ENCODE measurements at places on chromosomes 6 and 20. TPM values are rescaled to one million over a fixed set of nuclear protein-coding genes. Genes with fewer than 3 reads are reported as not detected.

DNA sequence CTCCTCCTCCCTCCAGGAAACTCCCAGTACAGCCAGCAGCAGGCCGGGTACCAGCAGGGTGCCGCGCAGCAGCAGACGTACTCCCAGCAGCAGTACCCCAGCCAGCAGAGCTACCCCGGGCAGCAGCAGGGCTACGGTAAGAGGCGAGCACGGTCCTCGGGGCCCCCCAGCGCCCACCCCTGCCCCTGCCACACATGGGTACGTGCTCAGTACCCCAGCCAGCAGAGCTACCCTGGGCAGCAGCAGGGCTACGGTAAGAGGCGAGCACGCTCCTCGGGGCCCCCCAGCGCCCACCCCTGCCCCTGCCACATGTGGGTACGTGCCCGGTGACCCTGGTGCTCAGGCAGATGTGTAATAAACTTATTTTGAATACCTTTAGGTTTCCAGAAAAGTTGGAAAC is 10.2 kb upstream of the MTG2 start:
- DNase-seq: no peak

GRCh38 chr20:49669601-49670189 is 44.0 kb downstream of the B4GALT5 start:
- DNase-seq: no peak

DNA sequence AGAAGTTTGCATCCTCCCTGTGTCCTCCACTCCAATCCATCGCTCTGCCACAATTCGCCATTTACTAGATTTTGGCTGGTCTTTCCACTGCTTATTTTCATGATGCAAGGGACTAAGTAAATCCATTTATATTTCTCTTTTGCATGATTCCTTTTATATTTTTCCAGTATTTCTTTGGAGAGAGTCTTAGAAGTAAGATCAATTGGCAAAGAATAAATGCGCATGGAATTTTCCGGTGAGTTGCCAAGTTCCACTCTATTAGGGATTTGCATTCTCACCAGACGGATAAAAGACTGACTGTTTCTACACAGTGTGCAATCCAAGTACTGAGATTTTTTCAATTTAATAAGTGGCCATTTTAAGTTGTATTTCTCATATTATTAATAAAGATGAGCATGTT is 91.7 kb upstream of the PHACTR3 start:
- DNase-seq: no peak

DNA sequence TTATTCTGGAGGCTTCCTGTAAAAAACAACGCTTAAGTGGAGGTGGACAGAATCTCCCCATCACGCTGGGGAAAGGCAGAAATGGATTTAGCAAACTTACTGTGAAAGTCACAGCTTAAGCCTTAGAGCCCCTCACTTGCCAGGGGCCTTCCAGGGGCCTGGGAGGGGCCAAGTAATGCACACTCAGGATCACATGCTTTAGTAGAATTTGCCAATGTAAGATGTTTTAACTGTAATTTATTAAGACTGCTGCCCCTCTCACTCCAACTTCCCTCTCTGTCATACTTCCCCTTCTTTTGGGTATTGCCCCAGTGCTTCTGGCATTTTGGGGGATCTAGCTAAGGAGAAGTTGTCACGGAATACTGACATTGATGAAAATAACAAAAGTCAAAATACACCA is 12.6 kb upstream of the ADA start:
- DNase-seq: no peak

DNA sequence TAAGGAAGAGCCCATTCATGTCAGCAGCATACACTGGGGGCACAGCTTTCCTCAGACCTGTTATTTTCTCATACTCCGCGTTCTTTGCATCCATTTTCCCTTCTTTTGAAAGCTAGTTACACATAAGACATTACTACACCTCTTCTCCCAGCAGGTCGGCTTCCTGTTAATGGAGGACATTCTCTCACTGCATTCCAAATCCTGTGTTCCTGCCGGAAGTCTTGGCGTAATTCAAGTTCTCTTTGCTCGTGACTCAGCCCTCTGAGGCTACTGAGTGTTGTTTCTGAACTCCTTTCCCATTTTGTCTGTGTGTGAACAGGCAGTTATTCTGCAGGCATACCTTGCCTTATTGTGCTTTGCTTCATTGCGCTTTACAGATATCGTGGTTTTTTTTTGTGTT is 97.5 kb upstream of the ZBTB24 start:
- DNase-seq: no peak

PNPLA1 gene
- not detected for total RNA-seq

HLA-DMA gene
- 11.4 TPM for total RNA-seq

BPIFB1 gene
- not detected for total RNA-seq

SYCP2 gene
- 8.6 TPM for total RNA-seq

CENPW gene
- 27.8 TPM for total RNA-seq
